ENCODE measurements at places on chromosomes 12 and 14. TPM values are rescaled to one million over a fixed set of nuclear protein-coding genes. Genes with fewer than 3 reads are reported as not detected.

The RITA1 gene
- 16.3 TPM for total RNA-seq

The HHIPL1 gene
- 5.1 TPM for total RNA-seq

The AHNAK2 gene
- 78.4 TPM for total RNA-seq

The SPTB gene
- under 0.01 TPM for total RNA-seq

The DEGS2 gene
- total RNA-seq = 0.16 TPM

The IAPP gene
- total RNA-seq = not detected

The SLC25A21 gene
- total RNA-seq = 1.2 TPM

The PAH gene
- total RNA-seq = not detected

The CCDC88C gene
- total RNA-seq = not detected

The INHBE gene
- 0.99 TPM for total RNA-seq

The RNASE3 gene
- total RNA-seq = not detected

The ABHD12B gene
- total RNA-seq = not detected

The TUBA1A gene
- total RNA-seq = 320 TPM

The IQSEC3 gene
- 0.41 TPM for total RNA-seq

The TXNDC16 gene
- total RNA-seq = 9.4 TPM

The NTF3 gene
- 1.3 TPM for total RNA-seq

The KRT71 gene
- not detected for total RNA-seq

The FOXN4 gene
- total RNA-seq = not detected

The ATL1 gene
- 10.7 TPM for total RNA-seq

The TBX3 gene
- 12.8 TPM for total RNA-seq

The TRHDE gene
- 1.1 TPM for total RNA-seq

The KCNK13 gene
- not detected for total RNA-seq

The HNF1A gene
- total RNA-seq = 0.09 TPM

The PEX5 gene
- 126 TPM for total RNA-seq

The CRACR2A gene
- total RNA-seq = 16.8 TPM

The PLA2G1B gene
- not detected for total RNA-seq

The SERPINA5 gene
- not detected for total RNA-seq

The OTX2 gene
- total RNA-seq = not detected

The DACT1 gene
- total RNA-seq = 13.6 TPM

The TTC7B gene
- 50.9 TPM for total RNA-seq

The ENDOU gene
- not detected for total RNA-seq

The HSPB8 gene
- total RNA-seq = 7.7 TPM

The GALNT16 gene
- 1.6 TPM for total RNA-seq

The TMTC1 gene
- 12.8 TPM for total RNA-seq

The ST8SIA1 gene
- 4.6 TPM for total RNA-seq

Data from fibroblast of the aortic adventitia (primary cell).